COR-L47 (cell line): ENCODE measurements at places on chromosomes 6 and 20.
A peak's percentile ranks its signal among the peaks of the same experiment; 100 is the strongest.

GRCh38 chr6:166951670-166952060, 4.7 kb downstream of the RNASET2 start:
- no peak for DNase-seq

DNA sequence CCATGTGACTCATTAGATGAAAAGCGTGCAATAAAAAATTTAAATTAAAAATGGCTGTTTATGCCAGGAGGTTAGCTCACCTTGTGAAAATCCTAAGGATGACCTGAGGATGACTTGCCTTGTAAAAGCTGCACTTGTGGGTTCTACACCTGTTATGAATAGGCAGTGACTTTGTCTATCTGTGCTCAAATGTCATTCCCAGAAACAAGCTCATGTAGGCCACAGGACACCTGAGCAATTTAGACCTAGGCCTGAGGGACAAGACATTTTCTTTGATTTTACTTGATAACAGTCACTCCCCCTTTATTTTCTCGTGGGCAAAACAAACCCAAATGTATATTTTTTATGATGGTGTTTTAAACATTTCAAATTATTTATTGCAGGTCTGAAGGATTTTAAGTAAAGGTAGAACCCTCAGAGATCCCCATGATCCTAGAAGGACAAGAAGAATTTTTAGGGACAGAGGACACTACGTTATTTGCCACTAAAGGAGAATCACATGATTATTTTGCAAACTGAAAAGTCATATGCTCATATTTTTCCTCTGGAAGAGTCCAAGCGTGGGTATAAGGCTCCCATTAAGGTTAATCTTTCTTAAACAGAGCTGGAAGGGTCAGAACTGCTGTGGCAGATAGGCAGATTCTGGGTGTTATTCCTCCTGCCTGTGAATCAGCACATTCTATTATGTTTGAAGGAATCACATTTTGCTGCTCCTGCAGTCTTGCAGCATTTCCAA, 277.5 kb upstream of the MAN1A1 start:
- no peak for DNase-seq

GRCh38 chr6:55668591-55668990, 89.6 kb upstream of the HMGCLL1 start:
- DNase-seq, result no peak

DNA sequence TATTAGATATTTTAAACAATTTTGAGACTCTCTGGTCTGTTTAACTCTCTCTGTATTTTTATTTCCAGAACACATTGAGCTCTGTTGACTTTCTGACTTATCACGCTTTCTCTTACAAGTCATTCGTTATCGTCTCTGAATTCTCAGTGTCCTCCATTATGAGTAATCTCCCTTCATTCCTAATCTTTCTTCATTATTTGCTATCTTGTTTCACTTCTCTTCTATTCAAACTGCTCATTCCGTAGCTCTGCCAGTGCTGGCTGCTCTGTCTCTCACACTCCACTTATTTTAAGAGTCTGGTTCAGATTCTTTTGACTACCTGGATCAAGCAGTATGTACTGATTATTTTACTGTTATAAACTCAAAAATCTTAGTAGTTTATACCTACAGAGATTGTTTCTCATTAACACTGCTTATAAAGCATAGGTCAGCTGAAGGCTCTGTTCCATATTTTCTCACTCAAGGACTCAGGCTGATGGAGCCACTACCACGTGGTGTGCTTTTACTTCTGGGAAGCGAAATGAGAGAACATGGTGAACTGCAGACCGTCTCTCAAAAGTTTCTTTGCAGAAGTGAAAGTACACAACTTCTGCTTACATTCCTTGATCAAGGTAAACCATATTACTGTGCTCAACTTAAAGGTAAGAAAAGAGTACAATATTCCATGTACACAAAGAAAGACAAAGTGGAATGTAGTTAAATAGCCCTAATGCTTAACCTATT, 485.2 kb downstream of the GRIK2 start:
- no peak for DNase-seq

DNA sequence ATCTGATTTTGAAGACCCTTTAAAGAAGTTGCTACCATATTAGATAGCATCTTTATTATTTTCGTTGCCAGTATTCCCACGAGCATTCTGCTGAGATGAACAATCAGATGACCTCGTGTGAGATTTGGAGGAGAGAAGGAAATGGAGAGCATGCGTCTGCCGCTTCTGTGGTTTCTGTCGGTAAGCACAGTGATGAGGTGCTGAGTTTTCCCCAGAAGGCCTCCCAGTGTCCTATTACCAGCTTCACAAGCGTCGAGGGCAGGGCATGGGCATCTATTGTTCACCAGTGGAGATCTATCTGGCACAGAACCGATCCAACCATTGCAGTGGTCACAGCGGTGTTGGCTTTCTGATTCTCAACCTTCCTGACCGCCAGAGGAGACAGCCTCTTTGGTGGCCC, 29.4 kb downstream of the TRAF3IP2 start:
- DNase-seq, result no peak

GRCh38 chr6:20542927-20543602, 8.8 kb downstream of the CDKAL1 start:
- DNase-seq, result peak; percentile 83

GRCh38 chr6:102389994-102390393, 996.5 kb downstream of the GRIK2 start:
- DNase-seq, result no peak

GRCh38 chr6:71056656-71057055, 99.8 kb upstream of the B3GAT2 start:
- DNase-seq, result no peak

DNA sequence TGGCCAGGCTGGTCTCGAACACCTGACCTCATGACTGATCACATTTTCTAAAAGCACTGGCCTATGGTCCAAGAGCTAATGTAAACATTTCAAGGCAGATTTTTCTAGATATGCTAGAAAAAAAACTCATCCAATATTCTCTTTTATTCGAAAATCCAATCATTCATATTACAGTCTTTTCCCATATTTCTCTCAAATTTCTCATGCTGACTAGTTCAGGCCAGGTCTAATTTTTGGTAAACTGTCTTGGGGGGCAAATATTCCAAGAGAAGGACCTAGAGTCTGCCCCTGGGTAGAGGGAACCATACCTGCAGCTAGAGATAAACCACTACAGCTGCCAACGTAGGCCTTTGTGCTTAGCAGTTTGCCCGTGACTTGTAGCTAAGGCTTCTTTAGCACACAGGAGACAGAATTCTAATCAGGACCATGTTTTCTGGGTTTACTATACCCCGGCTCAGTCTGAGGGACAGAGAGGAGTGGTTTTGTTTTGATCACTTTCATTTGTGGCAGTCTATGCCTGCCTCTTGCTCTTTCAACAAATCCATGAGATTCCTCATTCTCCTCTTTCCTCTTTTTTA, 71.8 kb upstream of the CITED2 start:
- DNase-seq, result no peak

DNA sequence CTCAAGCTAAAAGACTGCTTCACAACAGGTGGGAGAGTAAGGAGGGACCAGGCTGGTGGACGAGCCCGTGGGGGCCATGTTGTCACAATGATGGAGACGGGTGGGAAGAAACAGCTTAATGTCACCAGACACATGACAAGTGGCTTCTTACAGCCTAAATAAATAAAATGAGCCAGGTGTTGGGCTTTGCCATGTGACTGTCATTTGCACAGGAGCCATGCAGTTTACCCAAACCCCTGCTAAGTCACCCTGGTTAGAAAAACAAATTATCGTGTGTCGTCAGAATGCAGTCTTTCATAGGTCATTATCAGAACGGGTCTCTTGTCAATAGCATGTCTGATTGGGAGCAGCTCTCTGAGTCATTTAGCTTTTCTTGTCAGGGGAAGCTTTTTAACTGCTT, 18.5 kb downstream of the BTBD3 start:
- DNase-seq, result peak; percentile 95

DNA sequence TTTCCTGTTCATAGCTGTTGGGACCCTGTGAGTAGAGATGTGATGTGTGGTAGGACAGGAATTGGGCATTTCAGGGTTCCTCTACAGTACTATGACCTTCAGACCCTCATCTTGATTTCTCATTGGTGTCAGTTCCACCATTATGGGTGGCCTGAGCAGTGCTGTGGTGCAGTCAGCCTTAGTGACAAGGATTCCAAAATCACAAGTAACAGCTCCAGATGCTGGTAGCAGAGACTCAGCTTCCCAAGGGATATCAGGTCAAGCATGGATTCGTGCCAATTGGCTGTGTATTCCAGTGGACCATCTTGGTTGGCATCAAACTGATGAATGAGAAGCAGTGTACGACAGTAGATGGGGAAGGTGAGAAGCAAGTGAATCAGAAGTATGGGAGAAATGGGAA, 3.8 kb downstream of the SMIM26 start:
- DNase-seq, result no peak

- DNase-seq, result no peak
Measured at GRCh38 chr20:44586289-44586911, 4.0 kb downstream of the PKIG start.

- peak; percentile 50 for DNase-seq
Measured at GRCh38 chr6:37783025-37783855, 36.3 kb upstream of the ZFAND3 start.
